ENCODE measurements at places on chromosomes 12 and 14. TPM values are rescaled to one million over a fixed set of nuclear protein-coding genes. Genes with fewer than 3 reads are reported as not detected.

The DBX2 gene
- total RNA-seq, result not detected

The GALNT8 gene
- total RNA-seq, result 0.85 TPM

DNA sequence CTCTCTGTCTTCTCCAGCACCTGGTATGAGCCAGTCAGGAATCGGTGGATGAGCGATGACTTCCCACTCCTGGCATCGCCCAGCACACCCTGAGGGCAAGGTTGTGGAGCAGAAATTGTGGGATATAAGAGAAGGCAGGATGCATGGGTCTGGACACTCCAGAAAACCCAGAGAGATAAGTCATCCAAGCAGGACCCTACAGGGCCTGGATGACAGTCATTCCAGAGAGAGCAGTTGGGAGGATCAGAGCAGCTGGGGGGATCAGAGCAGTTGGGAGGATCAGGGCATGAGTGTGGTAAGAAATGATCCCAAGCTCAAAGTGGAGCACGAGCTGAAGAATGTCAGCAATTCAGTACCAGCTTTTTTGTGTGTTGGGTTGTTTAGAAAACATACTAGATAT, 4.0 kb downstream of the AGAP2 start:
- no peaks in the 10 kb centered on the region for H3K27me3 ChIP-seq
- DNase-seq, result no peak
- peak overlapping the region; percentile 9 for H3K27ac ChIP-seq
- H3K4me1 ChIP-seq, result peaks cover 8% of the 10 kb centered on the region

The TRAF3 gene
- total RNA-seq, result 78.1 TPM

The HSPB8 gene
- not detected for total RNA-seq

The MAP3K12 gene
- total RNA-seq, result 19.3 TPM

The NOVA1 gene
- not detected for total RNA-seq

GRCh38 chr14:52895000-52895399, 55.9 kb downstream of the FERMT2 start:
- no peak overlapping the region for H3K27ac ChIP-seq
- peaks cover 4% of the 10 kb centered on the region for H3K4me1 ChIP-seq
- no peaks in the 10 kb centered on the region for H3K36me3 ChIP-seq
- no peak for DNase-seq

The ARHGEF25 gene
- total RNA-seq, result 0.70 TPM

DNA sequence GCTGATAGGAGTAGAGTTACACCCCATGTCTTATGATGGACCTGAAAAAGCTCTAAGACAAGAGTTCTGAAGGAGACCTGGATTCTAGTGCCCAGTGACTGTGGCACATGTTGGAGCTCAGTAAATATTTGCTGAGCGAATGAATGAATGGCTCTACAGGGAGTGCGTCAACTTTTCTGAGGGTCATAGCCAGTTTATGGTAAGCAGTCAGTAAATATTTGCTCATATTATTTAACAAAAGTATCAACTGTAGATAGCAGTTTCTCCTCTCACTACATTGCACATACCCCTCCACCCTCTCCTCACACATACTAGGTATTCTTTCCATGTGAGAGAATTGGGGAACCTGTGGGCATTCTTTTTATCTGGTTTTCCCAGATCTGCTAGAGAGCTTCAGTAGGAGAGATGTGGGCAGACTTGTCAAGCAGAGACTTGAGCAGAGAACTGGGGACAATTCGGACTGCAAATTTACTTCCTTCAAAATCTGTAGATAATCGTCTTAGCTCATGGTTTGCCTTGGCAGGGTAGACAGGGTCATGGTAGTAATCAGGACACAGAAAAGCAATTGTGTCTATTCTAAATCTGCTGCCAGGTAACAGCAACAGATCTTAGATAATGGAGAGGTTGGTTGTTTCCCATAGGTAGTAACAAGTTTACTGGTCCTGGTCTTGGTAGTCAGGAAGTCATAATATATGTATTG, 5.7 kb downstream of the SLC4A8 start:
- peaks cover 6% of the 10 kb centered on the region for H3K4me1 ChIP-seq
- H3K27me3 ChIP-seq, result peaks cover 14% of the 10 kb centered on the region
- no peak overlapping the region for H3K27ac ChIP-seq
- H3K4me3 ChIP-seq, result no peak overlapping the region
- no peaks in the 10 kb centered on the region for H3K36me3 ChIP-seq

DNA sequence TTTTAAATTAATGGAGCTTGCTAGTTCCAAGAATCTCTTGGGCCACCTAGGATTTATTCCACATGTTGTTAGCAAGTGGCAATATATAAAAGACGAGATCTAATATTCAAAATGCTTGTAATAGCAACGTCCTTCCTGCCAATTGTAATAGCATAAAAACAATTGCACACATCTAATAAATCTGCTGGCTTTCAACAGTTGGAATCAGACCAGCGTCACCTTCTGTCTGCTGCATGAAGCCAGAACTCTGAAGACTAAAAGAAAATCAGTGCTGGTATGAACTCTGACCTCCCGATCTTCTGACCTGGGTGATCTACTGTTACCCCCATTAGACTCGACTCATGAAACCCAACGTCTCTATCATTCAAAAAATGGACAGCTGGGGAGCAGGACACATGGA, 100.6 kb downstream of the DIO2 start:
- no peaks in the 10 kb centered on the region for H3K4me1 ChIP-seq
- no peak overlapping the region for H3K27ac ChIP-seq
- no peak for DNase-seq
- no peaks in the 10 kb centered on the region for H3K27me3 ChIP-seq
- no peak overlapping the region for H3K4me3 ChIP-seq

DNA sequence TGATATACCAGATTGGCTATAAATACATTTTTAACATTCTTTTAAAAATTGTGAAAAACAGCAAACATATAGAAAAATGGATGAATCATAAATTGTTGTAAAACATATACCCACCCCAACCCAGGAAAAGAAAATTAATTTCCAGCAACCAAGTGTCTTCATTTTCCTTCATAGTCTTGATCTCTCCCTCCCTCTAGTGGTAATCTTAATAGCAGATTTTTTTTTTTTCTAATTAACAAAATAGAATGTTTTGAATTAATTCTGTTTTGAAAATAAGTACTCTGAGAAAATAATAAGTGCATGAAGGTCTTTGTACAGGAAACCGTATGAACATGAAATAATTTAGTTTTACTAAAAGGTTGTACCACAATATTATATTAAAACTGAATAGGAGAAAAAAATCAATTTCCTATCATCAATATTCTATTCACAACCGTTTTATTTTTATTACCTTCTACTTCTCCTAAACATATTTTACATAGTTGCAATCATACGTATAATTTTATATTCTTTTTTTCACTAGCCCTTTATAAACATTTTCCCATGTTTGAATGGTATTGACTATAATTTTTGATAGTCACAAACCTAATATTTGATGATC, 7.0 kb downstream of the ETNK1 start:
- no peaks in the 10 kb centered on the region for H3K27me3 ChIP-seq
- DNase-seq, result no peak
- H3K4me1 ChIP-seq, result peaks cover 57% of the 10 kb centered on the region
- peaks cover 28% of the 10 kb centered on the region for H3K36me3 ChIP-seq

- peaks cover 33% of the 10 kb centered on the region for H3K4me1 ChIP-seq
- no peak for DNase-seq
- H3K27me3 ChIP-seq, result no peaks in the 10 kb centered on the region
- H3K27ac ChIP-seq, result no peak overlapping the region
- no peak overlapping the region for H3K4me3 ChIP-seq
Measured at GRCh38 chr14:61653507-61653906, 41.8 kb upstream of the HIF1A start.

The SLC25A47 gene
- not detected for total RNA-seq

DNA sequence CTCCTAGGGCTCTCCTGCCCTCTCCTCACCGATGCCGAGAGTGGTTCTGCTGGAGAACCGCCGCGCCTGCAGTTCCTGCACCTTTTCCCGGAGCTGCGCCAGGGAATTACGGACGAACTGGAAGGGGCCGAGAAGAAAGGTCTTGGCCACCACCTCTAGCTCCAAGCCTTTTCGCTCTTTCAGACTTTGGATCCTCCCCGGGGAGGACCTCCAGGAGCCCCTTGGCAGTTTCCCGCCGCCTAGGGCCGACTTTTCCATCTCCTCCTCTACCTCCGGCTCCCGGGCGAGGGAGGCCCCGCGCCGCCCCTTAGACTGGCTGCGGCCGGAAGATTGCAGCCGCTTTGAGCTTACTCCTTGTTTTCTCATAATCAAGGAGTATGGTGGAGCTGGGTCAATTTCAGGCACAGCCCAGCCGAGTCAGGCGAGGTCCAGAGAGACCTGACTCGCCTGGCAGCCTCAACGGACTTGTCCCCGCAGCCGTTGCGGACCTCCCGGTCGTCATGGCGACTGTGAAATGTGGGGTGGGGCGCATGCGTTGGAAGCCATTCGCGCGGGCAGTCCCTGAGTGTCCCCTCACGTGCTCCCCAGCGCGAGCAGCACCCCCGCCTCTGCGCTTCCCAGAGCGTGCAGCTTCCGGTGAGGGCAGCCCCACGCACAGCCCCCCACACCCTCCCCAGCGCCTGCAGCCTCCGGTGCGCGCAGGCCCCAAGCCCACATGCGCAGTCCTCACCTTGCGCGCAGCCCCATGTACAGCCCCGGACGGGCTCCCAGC, at the start of gene DPY19L2:
DPY19L2 (minus strand) TSS at position 466 of the 772 bp plus-strand sequence; CDS start at position 366, 100 bp downstream.
- peaks cover 25% of the 10 kb centered on the region for H3K4me1 ChIP-seq
- DNase-seq, result peak; percentile 83
- no peaks in the 10 kb centered on the region for H3K36me3 ChIP-seq
- H3K27ac ChIP-seq, result peak within 1 kb of the TSS; percentile 75
- peaks cover 10% of the 10 kb centered on the region for H3K27me3 ChIP-seq

GRCh38 chr12:50401500-50402081, 906 bp downstream of the LARP4 start:
- no peaks in the 10 kb centered on the region for H3K27me3 ChIP-seq
- peaks cover 26% of the 10 kb centered on the region for H3K4me1 ChIP-seq
- peak overlapping the region; percentile 95 for H3K4me3 ChIP-seq
- DNase-seq, result no peak

The OR11H12 gene
- total RNA-seq, result not detected

The NYNRIN gene
- 0.50 TPM for total RNA-seq

- no peaks in the 10 kb centered on the region for H3K4me1 ChIP-seq
- H3K4me3 ChIP-seq, result no peak overlapping the region
- no peaks in the 10 kb centered on the region for H3K36me3 ChIP-seq
- H3K27ac ChIP-seq, result no peak overlapping the region
- H3K27me3 ChIP-seq, result no peaks in the 10 kb centered on the region
- DNase-seq, result no peak
Measured at GRCh38 chr14:66563731-66564130, 55.8 kb downstream of the GPHN start.

DNA sequence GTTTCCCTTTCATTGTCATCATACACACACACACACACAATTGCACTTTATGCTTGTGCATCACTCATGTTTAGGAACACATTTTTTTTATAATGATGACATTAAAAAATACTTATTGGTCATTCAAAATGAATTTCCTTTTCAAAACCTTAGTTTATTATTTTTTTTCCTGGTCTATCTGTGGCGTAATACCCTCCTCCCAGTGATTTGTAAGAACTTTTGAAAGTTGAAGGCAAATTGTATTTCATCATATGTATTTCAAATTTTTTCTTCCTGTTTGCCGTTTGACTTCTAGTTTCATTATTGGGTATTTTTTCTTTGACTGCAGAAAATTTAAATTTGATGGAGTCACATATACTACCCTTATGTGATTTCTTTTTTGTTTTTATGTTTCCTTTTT, 2.5 kb upstream of the LRRK2 start:
- peaks cover under 1% of the 10 kb centered on the region for H3K36me3 ChIP-seq
- no peak for DNase-seq
- peaks cover 29% of the 10 kb centered on the region for H3K27me3 ChIP-seq
- H3K27ac ChIP-seq, result no peak overlapping the region

The WBP11 gene
- total RNA-seq, result 102 TPM

DNA sequence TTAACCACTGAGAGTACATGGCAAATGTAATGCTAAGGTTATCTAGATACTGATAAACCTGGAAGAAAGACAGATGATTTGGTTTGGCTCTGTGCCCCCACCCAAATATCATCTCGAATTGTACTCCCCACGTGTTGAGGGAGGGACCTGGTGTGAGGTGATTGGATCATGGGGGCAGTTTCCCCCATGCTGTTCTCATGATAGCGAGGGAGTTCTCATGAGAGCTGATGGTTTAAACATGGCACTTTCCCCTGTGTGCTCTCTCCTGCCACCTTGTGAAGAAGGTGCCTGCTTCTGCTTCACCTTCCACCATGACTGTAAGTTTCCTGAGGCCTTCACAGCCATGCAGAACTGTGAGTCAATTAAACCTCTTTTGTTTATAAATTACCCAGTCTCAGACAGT, 14.2 kb downstream of the NOXRED1 start:
- no peaks in the 10 kb centered on the region for H3K36me3 ChIP-seq
- no peaks in the 10 kb centered on the region for H3K27me3 ChIP-seq
- no peak for DNase-seq
- H3K4me1 ChIP-seq, result peaks cover 16% of the 10 kb centered on the region
- no peak overlapping the region for H3K27ac ChIP-seq
- H3K4me3 ChIP-seq, result no peak overlapping the region

- no peaks in the 10 kb centered on the region for H3K36me3 ChIP-seq
- H3K4me3 ChIP-seq, result no peak overlapping the region
- DNase-seq, result no peak
- H3K27ac ChIP-seq, result no peak overlapping the region
- no peaks in the 10 kb centered on the region for H3K4me1 ChIP-seq
Measured at GRCh38 chr14:50647753-50648152, 20.4 kb downstream of the SAV1 start.

- DNase-seq, result peak; percentile 82
- H3K4me3 ChIP-seq, result no peak overlapping the region
- H3K36me3 ChIP-seq, result peaks cover 65% of the 10 kb centered on the region
- peaks cover 52% of the 10 kb centered on the region for H3K4me1 ChIP-seq
- peak overlapping the region; percentile 12 for H3K27ac ChIP-seq
Measured at GRCh38 chr14:92677087-92677668, 71.2 kb downstream of the LGMN start.

DNA sequence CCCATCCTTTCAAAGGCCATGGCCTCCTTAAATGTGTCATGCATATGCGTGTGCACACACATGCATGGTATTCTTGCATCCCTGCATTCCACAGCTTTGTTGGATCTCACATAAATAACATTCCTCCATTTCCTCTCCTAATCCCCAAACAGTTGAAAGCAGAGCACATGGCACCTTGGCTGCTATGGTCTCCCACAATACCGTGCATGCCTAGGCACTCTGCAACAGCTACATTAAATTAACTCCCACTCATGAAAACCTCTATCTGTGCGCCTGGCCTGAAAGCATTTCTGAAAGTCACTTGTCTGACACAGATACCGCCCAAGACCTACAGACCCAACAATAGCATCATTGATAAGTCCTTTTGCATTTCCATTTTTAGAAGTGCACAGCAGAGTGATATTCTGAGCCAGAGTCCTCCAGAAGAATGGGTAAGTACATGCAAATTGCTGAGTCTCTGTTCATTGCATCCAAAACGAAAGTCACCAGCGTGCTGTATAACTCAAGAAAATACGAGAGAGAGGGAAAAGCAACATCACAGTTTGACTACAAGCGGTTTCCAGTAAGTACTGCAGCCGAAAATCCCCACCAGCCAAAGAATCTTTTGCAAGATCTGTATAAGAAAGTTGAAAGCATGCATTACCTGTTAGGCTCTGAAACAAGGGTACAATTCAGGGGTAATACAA, 436 bp downstream of the ASB2 start:
- H3K4me3 ChIP-seq, result peak overlapping the region; percentile 83
- peaks cover 92% of the 10 kb centered on the region for H3K4me1 ChIP-seq
- peaks cover 31% of the 10 kb centered on the region for H3K36me3 ChIP-seq
- no peaks in the 10 kb centered on the region for H3K27me3 ChIP-seq
- H3K27ac ChIP-seq, result peak overlapping the region; percentile 93

Measured in activated CD8-positive, alpha-beta memory T cell treated with anti-CD3 and anti-CD28 coated beads, Interleukin-2, amount 10 ng/mL, durations not matched to agents 7 days and 5 days (primary cell).